ENCODE measurements at places on chromosomes 11 and 22. TPM values are rescaled to one million over a fixed set of nuclear protein-coding genes. Genes with fewer than 3 reads are reported as not detected.

OR8H3 gene
- total RNA-seq: not detected

SCN3B gene
- total RNA-seq: 0.25 TPM

GAB4 gene
- not detected for total RNA-seq

TTC28 gene
- 3.1 TPM for total RNA-seq

BDNF gene
- 8.8 TPM for total RNA-seq

CFAP68 gene
- 32.1 TPM for total RNA-seq

GGTLC2 gene
- total RNA-seq: not detected

NXPE1 gene
- total RNA-seq: not detected

SEZ6L gene
- not detected for total RNA-seq

CHKB gene
- 24.1 TPM for total RNA-seq

XKR3 gene
- not detected for total RNA-seq

MRGPRE gene
- not detected for total RNA-seq

OMP gene
- not detected for total RNA-seq

ASCL2 gene
- not detected for total RNA-seq

TRIM49 gene
- not detected for total RNA-seq

OR8G1 gene
- total RNA-seq: not detected

MMP7 gene
- 22.1 TPM for total RNA-seq

LRRC74B gene
- total RNA-seq: not detected

MAPK8IP2 gene
- total RNA-seq: 3.7 TPM

SCN4B gene
- not detected for total RNA-seq

SEC14L6 gene
- total RNA-seq: not detected

UPK3A gene
- total RNA-seq: not detected

INS gene
- not detected for total RNA-seq

NRXN2 gene
- total RNA-seq: 0.19 TPM

KLHL22 gene
- total RNA-seq: 10.4 TPM

PRRG4 gene
- total RNA-seq: 1.8 TPM

ANO9 gene
- 1.3 TPM for total RNA-seq

OR10D3 gene
- total RNA-seq: not detected

LTBP3 gene
- total RNA-seq: 104 TPM

RPS25 gene
- total RNA-seq: 805 TPM

MUC15 gene
- not detected for total RNA-seq

SMPD1 gene
- total RNA-seq: 11.4 TPM

UPK2 gene
- total RNA-seq: 0.39 TPM

PANX3 gene
- total RNA-seq: not detected

JRKL gene
- 5.2 TPM for total RNA-seq

PIH1D2 gene
- 1.1 TPM for total RNA-seq

RHBDD3 gene
- total RNA-seq: 27.6 TPM

PGM2L1 gene
- total RNA-seq: 16.4 TPM

TXNRD2 gene
- 37.3 TPM for total RNA-seq

OR52E4 gene
- not detected for total RNA-seq

CAPN1 gene
- 90.3 TPM for total RNA-seq

SPDYC gene
- total RNA-seq: not detected

All from A549 treated with Mapracorat at 1 μM for 4 hours (cell line).